ENCODE measurements at places on chromosomes 12 and 14.

DNA sequence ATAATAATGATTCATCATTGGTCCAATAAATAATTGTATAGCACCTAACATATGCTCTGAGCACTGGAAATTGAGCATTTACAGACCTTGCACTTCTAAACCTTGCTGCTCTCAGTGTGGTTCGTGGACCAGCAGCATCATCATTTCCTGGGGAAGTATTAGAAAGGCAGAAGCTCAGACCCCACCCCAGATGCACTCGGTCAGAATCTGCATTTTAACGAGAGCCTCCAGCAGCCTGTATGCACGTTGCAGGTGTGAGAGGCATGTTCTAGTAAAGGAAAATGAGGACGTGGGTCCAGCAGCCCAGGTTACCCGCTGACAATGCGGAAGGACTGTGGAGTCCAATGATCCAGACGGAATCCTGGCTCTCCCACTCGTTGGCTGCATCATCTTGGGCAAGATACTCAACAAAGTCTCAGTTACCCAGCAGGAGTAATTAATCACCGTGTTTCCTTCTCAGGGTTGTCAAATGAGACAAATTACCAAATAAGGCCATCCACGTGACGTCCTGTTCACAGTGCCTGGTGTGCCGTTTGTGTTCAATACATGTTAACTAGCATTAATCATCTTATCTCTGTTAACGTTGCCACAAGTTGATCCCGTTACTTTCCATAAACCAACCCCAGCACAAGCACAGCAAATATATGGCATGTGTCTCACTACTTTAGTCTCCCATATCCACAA is 49.2 kb upstream of the CCND2 start:
- no peak for DNase-seq

DNA sequence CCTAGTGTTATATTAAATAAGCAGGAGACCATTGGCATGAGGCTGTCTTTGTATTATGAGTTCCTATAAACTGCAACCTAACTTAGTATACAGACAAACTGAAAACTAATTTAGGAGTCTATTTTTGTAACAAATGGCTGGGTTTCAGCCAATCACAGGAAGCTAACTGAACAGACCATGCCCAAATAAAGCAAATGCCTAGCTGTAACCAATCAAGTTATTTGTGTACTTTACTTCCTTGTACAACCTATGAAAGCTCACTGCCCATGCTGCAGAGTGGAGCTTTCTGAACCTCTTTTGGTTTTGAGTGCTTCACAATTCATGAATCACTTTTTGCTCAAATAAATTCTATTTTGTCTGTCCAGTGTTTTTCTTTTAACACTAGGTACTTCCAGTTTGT is 41.6 kb downstream of the GUCY2C start:
- no peak for DNase-seq

GRCh38 chr12:105986779-105987684 is 151.7 kb downstream of the NUAK1 start:
- no peak for DNase-seq

DNA sequence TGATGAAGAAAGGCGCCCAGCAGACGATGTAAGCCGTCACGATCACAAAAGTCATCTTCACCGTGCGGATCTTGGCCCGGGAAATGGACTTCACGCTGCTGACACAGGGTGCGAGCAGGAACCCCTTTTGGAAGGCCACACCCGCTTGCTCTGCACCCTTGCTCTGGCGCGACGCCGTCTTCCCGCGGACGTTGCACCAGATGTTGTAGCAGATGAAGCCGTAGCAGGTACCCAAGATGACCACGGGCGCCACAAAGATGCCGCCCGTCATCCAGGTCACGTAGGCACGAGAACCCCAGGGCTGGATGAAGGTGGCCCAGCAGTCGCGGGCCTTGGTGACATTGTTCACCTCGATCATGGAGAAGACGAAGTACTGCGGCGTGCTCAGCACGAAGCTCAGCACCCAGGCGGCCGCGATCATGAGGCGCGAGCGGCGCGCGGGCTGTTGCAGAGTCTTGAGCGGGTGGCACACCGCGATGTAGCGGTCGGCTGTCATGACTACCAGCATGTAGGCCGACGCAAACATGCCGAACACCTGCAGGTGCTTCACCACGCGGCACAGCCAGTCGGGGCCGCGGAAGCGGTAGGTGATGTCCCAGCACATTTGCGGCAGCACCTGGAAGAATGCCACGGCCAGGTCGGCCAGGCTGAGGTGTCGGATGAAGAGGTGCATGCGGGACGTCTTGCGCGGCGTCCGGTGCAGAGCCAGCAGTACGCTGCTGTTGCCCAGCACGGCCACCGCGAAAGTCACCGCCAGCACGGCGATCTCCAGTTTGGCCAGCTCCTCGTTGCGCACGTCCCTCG is 890 bp downstream of the AVPR1A start:
- DNase-seq, result no peak

DNA sequence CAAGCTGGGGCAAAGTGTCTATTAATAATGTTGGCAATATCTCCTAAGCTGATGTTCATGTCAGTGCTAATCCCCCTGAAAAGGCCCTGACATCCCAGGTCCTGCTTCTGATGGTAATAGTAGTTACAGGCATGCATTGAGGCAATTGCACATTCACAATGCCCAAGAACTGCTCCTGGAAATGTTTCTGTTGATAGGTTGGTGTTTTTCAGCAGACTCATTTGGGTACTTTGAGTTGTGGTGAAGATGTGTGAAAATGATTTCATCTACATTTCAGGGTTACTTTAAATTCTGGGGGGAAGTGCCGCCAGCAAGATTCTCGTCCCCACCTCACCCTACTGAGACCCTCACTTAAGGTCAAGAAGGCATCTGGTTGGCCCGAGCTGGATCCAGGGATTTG is 92.9 kb downstream of the BBS10 start:
- no peak for DNase-seq

GRCh38 chr12:56189918-56190694 is 823 bp upstream of the SMARCC2 start:
- DNase-seq, result peak; percentile 74

DNA sequence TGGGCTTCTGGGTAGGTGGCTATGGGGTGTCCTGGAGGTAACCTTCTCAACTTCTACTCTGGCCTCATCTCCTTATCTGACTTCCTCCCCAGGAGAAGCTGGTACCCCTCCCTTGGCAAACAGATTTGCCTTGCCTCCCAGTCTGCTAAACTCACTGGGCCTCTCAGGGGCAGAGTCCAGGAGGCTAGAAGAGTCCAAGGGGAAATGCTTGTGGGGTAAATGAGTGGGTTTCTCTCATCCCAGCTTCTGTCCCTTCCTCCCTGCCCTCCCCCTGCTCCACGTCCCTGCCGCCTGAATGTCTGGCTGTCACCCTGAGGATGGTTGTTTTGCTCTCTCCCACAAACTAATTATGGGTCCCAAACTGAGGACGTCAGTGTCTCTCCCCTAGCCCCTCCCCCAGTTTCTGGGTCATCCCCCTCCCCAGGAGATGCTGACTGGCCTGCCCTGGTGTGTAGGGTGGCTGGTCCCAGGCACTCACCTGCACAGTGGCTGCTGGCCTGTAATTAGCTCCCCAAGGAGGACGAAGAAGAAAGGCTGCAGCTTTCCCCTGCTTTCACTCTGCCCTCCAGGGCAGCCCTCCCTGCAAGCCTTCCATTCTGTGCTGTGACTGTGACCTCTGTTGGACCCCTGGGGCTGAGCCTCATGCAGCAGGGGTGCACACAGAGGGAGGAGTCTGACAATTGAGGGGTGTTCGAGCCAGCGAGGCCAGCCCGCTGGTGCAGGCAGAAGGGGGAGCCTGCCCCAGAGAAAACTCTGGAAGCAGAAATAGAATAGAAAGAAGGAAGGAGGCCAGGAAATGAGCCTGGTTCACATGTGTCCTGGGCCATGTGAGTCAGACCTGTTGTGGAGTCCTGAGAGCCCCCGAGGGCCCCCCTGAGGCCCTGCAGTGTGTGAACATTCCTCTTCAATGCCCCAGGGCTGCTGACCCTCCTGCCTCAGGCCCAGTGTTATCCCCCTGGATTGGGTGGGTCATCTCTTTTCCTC is at the start of gene LRP1-AS:
Gene LRP1-AS, minus strand, starts transcription at position 659 of the 984 bp plus-strand sequence.
- DNase-seq, result no peak

DNA sequence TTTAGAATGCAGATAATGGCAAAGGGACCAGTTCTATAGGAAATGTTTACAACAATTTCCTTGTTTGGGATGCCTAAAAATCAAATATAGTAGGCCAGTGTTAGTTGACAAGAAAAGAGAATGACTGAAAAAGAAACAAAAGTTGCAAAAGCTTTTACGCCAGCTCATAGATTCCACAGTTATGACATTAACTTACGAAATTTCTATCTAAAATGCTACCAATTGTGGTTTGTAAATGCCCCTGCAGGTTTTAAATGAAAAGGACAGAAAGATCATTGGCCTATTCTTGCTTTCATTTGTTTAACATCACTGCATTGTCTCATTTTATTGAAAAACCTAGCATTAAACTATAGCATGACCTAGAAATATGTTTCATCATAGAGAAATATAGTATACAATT is 345.8 kb downstream of the CCDC91 start:
- no peak for DNase-seq

GRCh38 chr12:30630076-30630978 is 65.3 kb downstream of the IPO8 start:
- no peak for DNase-seq

DNA sequence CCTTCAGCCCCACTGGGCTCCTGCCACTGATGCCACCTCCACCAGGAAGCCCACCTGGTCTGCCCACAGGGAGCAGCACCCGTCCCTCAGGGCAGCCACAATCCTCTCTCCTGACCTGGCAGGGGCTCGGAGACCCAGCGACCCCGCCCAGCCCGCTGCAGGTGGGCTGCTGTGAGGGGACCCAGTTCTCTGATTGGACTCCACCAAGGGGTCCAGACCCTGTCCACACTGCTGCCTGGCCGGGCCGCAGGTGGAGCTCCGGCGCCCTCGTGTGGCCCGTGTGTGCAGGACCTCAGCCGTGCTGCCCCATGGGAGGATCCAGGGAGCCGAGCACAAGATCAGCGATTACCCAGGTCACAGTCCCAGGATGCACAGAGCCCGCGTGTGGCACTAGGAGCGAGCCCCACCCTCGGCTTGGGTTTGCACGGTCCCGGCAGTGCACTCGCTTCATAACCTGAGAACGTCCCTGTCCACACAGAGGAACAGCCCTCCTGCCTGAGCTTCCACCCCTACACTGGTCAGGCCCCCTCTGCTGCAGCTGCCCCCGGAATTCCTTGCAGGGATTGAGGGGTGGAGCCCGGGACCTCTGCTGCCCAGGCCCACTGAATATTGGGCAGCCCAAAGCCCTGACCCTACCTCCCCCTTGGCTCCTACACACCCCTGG is 35.4 kb upstream of the TMEM179 start:
- peak; percentile 38 for DNase-seq

DNA sequence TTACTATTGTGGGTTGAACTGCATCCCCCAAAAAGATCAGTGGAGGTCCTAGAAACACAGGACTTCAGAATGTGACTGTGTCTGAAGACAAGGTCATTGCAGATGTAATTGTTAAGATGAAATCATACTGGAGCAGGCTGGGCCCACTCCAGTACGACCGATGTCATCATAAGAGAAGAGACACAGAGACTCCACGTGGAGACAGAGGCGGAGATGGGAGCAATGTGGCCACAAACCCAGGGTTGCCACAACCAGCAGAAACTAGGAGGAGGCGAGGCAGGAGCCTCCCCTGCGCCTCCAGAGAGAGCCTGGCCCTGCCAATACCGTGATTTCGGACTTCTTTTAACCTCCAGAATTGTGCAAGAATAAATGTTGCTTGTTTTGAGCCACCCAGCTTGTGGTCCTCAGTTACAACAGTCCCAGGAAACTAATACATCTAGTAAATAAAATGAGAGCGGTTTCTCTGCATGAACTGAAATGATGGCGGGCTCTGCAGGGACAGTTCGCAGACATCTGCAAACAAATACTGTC is 25.7 kb upstream of the FZD10 start:
- DNase-seq, result no peak

GRCh38 chr12:115049614-115050013 is 365.6 kb upstream of the TBX3 start:
- no peak for DNase-seq

DNA sequence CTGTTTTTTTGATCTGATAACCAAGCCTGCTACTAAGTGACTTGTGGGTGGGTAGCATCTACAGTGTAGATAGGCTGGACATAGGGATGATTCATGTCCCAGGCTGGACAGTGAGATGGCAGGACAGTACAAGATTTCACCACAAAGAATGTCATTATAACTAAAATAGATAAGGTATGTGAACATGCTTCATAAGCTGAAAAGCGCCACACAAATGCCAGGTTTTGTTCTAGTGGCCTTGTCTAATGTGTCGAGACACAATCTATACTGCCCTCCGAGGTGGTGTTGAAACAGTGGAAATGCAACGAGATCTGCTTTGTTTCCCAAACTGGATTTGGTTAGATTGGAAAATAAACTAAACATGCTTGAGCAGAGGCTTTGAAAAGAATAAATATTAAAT is 4.4 kb downstream of the LGALS3 start:
- DNase-seq, result peak; percentile 8

- DNase-seq, result no peak
These were observed 66.5 kb downstream of the CACNA1C start for GRCh38 chr12:2119266-2119665.

- no peak for DNase-seq
These were observed 1.6 kb downstream of the KRT71 start for GRCh38 chr12:52551216-52551865.

GRCh38 chr14:65303899-65304222 is 108.7 kb upstream of the FUT8 start:
- DNase-seq, result no peak

GRCh38 chr12:113289361-113289760 is 45.5 kb downstream of the SLC8B1 start:
- no peak for DNase-seq

DNA sequence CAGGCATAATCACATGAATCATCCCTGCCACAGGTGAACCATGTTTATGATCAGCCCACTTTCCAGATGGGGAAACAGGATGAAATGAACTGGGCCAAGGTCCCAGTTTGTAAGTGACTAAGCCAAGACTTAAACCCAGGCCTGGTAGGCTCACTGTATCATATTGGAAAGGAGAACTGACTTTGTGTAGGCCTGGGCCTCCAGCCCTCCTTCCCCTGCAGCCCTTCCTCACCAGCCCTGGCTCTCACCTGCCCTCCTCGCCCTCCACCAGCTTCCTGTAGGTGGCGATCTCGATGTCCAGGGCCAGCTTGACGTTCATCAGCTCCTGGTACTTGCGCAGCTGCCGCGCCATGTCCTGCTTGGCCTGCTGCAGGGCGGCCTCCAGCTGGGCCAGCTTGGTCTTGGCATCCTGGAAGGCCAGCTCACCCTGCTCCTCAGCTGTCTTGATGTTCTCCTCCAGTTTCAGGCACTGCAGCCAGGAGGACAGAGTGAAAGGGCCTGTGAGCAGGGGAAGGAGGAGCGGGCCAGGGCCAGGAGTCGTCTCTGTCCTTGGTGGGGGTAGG is 19.8 kb downstream of the KRT80 start:
- peak; percentile 84 for DNase-seq
